Sciatic nerve (tissue), 2 donors: ENCODE measurements at places on chromosomes 12 and 14. TPM values are rescaled to one million over a fixed set of nuclear protein-coding genes. Genes with fewer than 3 reads are reported as not detected.

Gene NFATC4
- total RNA-seq: 78.9 TPM

- no peak for DNase-seq
These were observed 6.3 kb upstream of the BTG1 start for GRCh38 chr12:92151916-92152315.

Gene BICDL1
- 1.5 TPM for total RNA-seq

Gene COQ6
- 23.4 TPM for total RNA-seq

- no peak for DNase-seq
These were observed 496 bp upstream of the ISCU start for GRCh38 chr12:108561852-108562347.

Gene LUM
- total RNA-seq: 206 TPM

Gene RNASE2
- 3.7 TPM for total RNA-seq

DNA sequence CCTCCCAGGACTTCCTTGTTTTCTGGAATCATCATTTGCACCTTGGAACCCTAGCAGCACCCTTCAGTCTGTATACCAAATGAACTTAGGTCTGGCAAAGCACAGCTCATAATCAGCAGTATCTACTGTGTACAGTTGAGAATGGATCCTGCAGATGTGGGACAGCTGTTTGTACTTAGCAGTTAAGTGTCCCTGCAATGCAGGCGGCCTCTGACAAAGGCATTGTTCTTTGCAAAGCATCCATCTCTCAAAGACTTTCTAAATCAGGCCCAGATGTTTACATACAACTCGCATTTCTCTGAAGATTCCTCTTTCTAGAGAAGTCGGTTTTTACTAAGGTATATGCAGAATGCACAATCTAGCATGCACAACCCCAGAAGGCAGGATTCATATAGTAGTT, 170.5 kb upstream of the RBM19 start:
- DNase-seq: no peak

DNA sequence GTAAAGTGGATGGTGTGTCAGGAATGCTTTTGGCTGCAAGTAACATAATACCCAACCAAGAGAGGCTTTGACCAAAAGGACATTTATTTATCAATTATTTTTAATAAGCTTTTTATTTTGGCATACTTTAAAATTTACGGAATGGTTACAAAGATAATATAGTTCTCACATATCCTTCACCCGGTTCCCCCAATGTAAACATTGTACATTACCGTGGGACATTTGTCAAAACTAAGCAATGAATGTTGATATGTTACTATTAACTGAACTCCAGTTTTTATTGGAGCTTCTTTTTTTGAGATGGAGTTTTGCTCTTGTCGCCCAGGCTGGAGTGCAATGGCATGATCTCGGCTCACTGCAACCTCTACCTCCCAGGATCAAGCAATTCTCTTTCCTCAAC, 23.0 kb downstream of the CCDC63 start:
- DNase-seq: no peak

- DNase-seq: no peak
These were observed 39.1 kb downstream of the MBIP start for GRCh38 chr14:36281309-36281708.

DNA sequence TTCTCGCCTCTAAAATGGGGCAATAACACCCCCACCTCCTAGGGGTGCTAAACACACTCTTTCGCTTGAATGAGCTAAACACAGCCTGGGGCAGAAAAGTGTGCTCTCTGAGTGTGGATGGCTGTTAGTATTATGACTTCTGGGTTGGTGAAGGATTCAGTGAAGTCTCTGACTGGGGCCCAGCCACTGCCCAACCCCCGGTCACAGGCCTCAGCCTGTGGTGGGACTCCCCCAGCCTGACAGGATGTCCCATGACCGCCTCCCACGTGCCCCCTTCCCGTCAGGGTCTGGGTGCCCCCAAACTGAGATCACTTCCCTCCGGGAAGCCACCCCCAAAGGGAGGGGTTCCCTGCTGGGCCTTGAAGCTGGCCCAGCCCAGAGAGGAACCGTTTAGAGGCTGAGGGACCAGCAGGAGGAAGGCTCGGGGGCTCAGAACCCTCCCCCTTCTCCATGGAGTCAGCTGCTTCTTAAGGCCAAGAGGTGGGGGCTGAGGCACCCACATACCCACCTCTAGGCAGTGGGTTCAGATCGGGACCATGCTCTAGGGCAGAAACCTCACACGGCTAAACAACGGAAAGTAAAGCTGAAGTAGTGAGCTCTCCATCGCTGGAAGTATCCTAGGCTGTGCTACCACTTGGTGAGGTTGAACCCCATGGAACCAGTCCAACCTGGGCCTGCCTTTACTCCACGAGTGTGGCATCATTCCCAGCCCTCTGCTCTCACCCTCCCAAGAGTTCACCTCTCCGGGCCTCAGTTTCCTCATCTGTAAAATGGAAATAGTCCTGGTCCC, 13.8 kb downstream of the DTX1 start:
- DNase-seq: no peak

DNA sequence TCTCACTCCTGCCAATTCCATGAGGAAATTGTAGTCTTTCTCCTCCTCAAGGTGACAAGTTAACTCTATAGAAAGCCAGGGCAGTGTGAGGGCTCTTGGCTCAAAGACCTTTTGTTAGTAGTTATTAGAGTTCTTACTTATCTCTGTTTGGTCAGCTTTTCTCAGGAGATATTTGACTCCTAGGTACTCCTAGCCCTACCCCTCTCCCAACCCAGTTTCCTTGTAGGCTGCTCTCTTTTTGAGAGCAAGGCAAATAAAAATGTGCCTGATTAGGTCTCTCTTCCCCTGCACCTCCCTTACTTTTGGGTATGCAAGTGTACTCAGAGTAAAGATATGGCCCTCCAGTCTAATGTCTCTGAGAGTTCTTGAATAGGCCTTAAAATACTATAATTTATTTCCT, 23.8 kb downstream of the BTG1 start:
- DNase-seq: no peak

- DNase-seq: no peak
These were observed 127.2 kb upstream of the MYF6 start for GRCh38 chr12:80580254-80580653.

GRCh38 chr12:24679126-24679525, 269.8 kb downstream of the BCAT1 start:
- DNase-seq: no peak

Gene ACVRL1
- total RNA-seq: 57.6 TPM

- DNase-seq: no peak
These were observed 106.5 kb downstream of the EML1 start for GRCh38 chr14:99899578-99900178.

DNA sequence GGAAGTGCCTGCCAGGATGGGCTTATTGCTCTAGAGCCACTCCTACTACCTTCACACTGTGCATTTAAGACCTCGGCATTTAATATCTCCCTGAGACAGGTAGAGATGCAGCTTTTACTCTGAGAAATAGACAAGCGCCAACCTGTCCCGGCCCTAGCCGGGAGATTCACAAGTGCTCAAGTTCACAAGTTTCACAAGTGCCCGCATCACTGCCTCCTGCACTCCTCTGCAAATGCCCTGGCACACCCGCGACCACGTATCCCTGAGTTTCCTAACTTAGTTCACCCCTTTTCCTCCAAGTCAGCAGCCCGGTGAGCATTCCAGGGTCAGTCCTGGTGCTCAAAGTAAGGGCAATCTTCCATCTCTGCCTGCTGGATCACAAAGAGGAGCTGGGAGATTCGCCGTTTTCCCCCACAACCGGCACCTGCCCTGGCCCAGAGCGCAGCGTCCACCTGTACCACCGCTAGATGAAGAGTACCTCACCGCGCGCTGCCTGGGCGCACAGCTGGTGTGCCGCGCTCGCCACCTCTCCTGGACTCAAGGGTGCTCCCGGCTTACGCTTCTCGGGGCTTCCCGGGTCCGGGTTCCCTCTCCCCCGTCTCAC, 5.0 kb upstream of the SLC38A4 start:
- DNase-seq: no peak

GRCh38 chr12:26134540-26134939, 9.7 kb upstream of the BHLHE41 start:
- no peak for DNase-seq

Gene LHX5
- not detected for total RNA-seq

GRCh38 chr12:56040151-56040550, 1.6 kb upstream of the RPS26 start:
- no peak for DNase-seq

GRCh38 chr14:100155049-100155621, 4.3 kb downstream of the DEGS2 start:
- no peak for DNase-seq

Gene GOLT1B
- 26.6 TPM for total RNA-seq

Gene SERPINA12
- total RNA-seq: not detected

Gene ARF6
- total RNA-seq: 46.1 TPM

- no peak for DNase-seq
These were observed 9.3 kb downstream of the SYNE3 start for GRCh38 chr14:95507174-95507573.

Gene ADAM21
- not detected for total RNA-seq

- no peak for DNase-seq
These were observed 316.4 kb downstream of the NRXN3 start for GRCh38 chr14:78486621-78487020.

DNA sequence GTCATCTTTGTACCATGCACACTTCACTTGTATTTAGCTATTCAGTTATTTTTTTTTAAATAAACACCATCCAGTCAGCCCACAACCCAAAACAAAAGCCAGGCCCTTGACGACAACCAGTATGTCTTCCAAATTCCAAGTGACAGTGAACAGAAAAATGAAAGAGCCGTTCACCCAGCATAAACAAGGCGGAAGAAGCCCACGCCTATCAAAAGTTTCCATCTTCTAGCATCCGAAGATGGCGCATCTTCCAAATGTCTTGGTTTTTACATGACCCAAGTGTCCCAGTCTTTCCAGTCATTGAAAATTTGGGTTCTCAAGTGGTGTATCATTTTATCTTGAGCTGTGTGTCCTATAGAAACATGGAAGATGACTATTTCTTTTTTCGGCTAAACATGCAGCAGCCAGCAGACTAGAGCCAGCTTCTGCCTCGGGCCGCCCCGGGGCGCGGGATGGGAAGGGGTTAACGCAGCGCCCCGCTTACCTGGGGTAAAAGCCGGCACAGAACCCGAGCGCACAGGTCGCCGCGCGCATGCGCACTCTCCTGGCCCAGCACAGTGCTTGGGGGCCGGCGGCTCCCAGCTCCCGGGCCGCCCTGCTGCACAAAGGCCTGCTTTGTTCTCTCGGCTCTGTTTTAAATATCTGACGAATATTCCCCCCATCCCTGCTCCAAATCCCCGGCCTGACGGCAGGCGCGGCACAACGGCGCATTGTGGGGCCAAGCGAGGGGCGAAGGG, 164.8 kb downstream of the ZFP36L1 start:
- DNase-seq: peak; percentile 88

GRCh38 chr12:3333583-3333982, 157.4 kb upstream of the PRMT8 start:
- DNase-seq: no peak

DNA sequence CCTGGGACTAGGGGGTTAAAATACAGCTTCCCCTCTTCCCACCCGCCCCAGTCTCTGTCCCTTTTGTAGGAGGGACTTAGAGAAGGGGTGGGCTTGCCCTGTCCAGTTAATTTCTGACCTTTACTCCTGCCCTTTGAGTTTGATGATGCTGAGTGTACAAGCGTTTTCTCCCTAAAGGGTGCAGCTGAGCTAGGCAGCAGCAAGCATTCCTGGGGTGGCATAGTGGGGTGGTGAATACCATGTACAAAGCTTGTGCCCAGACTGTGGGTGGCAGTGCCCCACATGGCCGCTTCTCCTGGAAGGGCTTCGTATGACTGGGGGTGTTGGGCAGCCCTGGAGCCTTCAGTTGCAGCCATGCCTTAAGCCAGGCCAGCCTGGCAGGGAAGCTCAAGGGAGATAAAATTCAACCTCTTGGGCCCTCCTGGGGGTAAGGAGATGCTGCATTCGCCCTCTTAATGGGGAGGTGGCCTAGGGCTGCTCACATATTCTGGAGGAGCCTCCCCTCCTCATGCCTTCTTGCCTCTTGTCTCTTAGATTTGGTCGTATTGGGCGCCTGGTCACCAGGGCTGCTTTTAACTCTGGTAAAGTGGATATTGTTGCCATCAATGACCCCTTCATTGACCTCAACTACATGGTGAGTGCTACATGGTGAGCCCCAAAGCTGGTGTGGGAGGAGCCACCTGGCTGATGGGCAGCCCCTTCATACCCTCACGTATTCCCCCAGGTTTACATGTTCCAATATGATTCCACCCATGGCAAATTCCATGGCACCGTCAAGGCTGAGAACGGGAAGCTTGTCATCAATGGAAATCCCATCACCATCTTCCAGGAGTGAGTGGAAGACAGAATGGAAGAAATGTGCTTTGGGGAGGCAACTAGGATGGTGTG, 1.9 kb downstream of the GAPDH start:
- no peak for DNase-seq

Gene SERPINA9
- total RNA-seq: not detected

GRCh38 chr12:67827820-67828383, 161.3 kb upstream of the IFNG-AS1 start:
- no peak for DNase-seq

GRCh38 chr12:11808931-11809330, 159.5 kb downstream of the ETV6 start:
- DNase-seq: no peak

DNA sequence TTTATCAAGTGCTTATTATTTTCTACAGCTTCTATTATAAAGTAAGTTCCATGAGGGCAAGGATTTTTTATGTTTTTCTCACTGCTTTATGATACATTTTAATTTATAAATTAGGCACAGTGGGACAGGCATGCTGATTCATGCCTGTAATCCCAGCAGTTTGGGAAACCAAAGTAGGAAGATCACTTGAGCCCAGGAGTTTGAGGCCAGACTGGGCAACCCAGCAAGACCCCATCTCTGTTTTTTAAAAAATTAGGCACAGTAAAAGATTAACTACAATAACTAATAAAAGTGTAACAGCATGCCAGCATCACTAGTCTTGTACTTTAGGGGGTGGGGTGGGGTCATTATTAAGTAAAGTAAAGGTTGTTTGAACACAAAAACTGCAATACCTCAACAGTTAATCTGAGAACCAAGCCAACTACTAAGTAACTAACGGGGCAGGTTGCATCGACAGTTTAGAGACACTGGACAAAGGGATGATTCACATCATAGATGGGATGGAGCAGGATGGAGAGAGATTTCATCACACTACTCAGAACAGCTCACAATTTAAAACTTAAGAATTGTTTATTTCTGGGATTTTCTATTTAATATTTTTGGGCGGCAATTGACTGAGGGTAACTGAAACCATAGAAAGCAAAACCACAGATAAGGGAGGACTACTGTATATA, 119.5 kb downstream of the PLEKHA5 start:
- DNase-seq: no peak

- DNase-seq: no peak
These were observed 254.8 kb downstream of the PDZRN4 start for GRCh38 chr12:41442896-41443295.
